ENCODE measurements at places on chromosomes 1 and 21. TPM values are rescaled to one million over a fixed set of nuclear protein-coding genes. Genes with fewer than 3 reads are reported as not detected.

DNA sequence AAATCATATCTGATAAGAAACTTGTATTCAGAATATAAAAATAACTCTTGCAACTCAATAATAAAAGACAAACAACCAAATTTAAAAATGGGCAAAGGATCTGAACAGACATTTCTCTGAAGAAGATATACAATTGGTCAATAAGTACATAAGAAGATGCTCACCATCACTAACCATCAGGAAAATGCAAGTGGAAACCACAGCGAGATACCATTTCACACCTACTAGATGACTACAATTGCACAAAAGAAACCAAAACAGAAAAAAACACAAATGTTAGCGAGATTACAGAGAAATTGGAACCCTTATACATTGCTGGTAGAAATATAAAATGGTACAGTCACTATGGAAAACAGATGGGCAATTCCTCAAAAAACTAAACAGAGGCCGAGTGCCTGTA is 11.5 kb upstream of the ZNF683 start:
- DNase-seq, result no peak

The LDLRAD1 gene
- not detected for total RNA-seq

DNA sequence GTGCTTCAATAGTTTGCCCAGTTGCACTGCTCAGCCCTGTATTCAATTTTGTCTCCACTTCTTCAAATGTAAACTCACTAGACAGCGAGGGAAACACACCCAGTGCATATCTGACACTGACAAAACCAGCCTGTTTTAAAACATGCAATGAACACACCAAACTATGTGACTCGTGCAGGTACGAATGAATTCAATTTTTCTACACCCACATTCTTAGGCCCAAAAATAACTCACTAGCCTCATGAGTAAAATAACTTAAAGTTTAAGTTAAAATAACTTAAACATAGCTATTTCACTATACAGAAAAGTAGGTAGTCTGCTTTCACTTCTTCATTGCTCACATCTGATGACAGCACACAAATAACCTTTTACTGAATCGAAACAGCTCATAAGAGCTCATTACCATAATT is 21.1 kb downstream of the TTC13 start:
- DNase-seq, result no peak

DNA sequence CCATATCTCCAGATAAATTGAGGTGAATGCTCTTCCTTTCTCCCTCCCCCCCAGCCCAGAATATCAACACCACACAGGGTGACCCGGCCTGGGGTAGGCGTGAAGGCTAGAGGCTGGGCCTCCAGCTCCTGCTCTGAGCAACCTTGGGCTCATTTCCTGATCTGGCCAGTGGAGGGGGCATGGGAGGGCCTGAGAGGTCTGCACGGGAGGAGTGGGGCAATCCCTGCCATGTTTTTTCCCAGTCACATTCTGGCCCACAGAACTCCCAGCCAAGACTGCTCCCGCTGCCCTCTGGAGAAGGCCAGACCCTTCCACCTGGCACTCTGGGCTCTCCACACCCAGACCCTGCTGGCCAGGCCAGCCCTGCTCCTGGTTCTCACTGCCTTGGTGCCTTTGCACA is 3.9 kb downstream of the CLDN19 start:
- DNase-seq, result peak; percentile 42

The CD244 gene
- total RNA-seq, result 0.68 TPM

DNA sequence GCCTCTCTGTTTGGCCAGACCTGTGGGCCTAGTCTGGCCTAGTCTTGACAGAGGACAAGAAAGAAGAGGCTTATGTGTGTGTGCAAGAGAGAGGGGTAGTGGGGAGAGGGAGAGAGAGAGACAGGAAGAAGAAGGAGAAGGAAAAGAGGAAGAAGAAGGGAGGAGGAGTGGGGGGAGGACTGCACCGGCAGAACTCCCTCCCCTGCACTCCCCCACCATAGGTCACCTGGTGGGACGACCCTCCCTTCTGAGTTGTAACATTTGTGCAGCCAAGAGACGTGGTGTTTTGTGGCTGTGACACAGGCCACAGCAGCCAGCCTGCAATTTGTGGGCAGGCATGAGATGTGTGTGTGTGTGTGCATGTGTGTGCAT is 4.3 kb downstream of the INAVA start:
- DNase-seq, result no peak

- DNase-seq, result no peak
Observed at GRCh38 chr1:1683104-1683905, 9.3 kb downstream of the SLC35E2B start.

GRCh38 chr1:8625981-8626898 is 191.2 kb downstream of the RERE start:
- DNase-seq, result no peak

DNA sequence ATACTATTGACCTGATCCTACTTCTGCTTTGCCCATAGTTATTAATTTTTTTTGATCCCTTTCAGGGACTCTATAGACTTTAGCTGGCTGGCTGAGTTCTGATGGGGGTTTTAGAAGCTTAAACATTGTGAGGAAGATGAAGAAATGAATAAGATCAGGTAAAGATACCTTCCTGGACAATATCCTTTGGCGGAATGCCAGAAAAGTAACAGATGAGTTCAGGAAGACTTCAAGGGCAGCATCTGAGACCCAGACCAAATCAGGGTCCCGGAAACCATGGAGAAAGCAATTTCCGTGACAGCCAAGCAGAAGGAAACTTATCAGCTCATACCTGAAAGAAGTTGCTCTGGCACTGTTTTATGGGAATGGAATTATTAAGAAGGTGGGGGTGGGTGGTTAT is 100.4 kb downstream of the XCL2 start:
- DNase-seq, result no peak

The TSTD1 gene
- 93.3 TPM for total RNA-seq

- DNase-seq, result no peak
Observed at GRCh38 chr1:207789792-207790787, 38.2 kb downstream of the CD46 start.

GRCh38 chr1:70358921-70359564 is 4.5 kb upstream of the ANKRD13C start:
- DNase-seq, result no peak

DNA sequence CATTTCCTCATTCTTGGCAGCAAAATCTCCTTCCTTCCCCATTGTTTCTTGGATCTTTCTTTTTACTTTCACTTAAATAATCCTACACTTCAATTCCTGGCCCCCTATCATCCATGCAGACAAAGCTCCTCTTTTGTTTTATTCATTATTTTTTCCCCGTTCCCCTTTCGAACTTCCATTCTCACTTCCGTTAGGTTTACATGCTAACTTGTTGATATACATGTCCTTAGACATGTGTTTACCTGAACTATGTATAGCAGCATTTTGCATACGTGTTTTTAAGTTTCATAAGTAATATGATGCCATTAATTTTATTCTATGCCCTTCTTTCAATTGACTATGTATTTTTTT is 67.0 kb upstream of the LYST start:
- DNase-seq, result no peak

The TMEM82 gene
- total RNA-seq, result not detected

The CDK11A gene
- 136 TPM for total RNA-seq

The SLC45A1 gene
- total RNA-seq, result 1.6 TPM

- DNase-seq, result no peak
Observed at GRCh38 chr1:198287916-198288315, 131.1 kb downstream of the NEK7 start.

DNA sequence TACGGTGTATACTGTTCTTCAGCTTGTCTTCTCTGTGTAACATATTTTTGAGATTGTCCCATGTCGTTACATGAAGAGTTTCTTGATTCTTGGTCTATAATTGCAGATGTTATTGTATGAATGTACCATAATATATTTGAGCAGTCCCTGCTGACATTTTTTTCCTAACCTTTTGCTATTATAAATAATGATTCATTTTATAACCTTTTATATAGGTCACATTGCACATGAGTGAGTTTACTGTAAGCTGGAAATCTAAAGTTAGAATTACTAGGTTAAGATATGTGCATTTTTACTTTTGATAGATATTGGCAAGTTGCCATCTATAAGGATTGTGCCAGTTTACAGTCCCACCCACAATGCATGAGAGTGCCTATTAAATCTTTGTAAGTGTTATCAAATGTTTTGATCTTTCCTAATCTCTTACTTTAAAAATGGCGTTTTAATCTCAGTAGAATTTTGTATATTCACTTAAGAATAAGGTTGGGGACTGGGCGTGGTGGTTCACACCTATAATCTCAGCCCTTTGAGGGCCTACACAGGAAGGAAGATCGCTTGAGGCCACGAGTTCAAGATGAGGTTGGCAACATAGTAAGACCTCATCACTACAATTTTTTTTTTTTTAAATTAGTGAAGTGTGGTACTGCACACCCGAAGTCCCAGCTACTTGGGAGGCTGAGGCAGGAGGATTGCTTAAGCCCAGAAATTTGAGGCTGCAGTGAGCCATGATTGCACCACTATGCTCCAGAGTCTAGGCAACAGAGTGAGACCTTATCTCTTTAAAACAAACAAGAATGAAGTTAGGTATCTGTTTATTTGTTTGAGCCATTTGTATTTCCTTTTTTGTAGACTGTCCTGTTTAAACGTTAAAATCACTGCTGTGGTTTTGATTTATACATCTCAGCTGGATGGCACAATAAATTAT is 36.5 kb downstream of the ZMYM1 start:
- DNase-seq, result no peak

DNA sequence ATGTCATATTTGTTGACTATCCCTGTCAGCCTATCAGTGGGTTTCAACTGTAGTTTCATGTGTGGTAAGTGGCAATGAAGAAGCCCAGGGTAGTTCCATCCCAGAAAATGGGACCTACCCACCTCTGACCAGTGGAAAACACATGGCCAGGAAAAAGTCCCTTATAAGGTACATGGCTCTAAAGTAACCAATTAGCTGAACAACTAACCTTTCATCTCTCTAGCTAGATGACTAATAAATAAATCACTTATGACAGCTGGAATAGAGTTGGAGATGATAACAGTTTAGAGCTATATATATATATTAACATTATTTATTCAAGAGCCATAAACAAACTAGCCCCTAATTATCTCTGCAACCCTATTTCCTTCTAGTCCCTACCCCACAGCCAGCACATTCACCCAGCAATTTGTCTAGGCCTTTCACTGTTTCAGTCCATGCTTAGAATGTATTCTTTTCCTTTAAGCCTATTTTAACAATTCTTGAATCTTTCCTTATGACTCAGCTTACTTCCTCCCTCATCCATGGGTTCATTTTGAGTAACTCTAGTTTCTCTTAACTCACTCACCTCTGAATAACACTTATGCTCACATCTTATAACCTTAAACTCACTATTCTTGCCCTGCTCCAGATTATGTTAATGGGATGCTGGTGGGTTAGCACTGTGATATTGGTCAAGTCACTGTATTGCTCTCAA is 83.7 kb downstream of the TNFSF18 start:
- no peak for DNase-seq

DNA sequence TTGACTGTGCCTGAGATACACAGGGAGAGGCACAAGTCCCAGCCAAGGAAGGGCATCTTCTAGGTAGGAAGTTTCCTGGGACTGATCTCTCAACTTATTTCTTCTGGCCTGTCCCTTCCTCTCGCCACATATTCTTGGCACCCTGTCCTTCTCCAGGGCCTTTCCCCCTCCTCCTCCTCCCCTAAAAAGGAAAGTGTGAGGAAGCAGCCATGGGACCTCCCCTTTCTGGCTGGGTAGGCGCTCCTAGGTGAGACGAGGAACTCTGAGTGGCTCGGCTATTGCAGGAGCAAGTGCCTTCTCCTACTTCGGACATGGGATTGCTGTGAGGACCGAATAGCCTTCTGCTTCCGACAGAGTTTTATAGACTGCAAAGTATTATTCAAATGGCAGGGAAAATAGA is 15.5 kb upstream of the MTARC2 start:
- DNase-seq, result no peak

- no peak for DNase-seq
Observed at GRCh38 chr1:204760757-204761156, 75.2 kb upstream of the LRRN2 start.

The P3H1 gene
- 13.1 TPM for total RNA-seq

The FMO1 gene
- 14.3 TPM for total RNA-seq

- no peak for DNase-seq
Observed at GRCh38 chr21:14741256-14741655, 195.1 kb upstream of the SAMSN1 start.

GRCh38 chr1:65539266-65540131 is 119.0 kb downstream of the LEPR start:
- no peak for DNase-seq

- DNase-seq, result no peak
Observed at GRCh38 chr1:92298213-92298572, 594 bp downstream of the GLMN start.

- no peak for DNase-seq
Observed at GRCh38 chr1:54798769-54799641, 2.1 kb downstream of the TTC22 start.

- DNase-seq, result no peak
Observed at GRCh38 chr1:31038360-31038759, 27.2 kb downstream of the PUM1 start.

GRCh38 chr1:209706622-209707021 is 2.0 kb downstream of the HSD11B1 start:
- no peak for DNase-seq

The IGSF21 gene
- total RNA-seq, result 0.68 TPM

- DNase-seq, result peak; percentile 88
Observed at GRCh38 chr1:13749543-13750341, 49.8 kb downstream of the PRDM2 start.

GRCh38 chr1:38721816-38722215 is 137.8 kb downstream of the RRAGC start:
- DNase-seq, result no peak

The PYHIN1 gene
- total RNA-seq, result not detected

DNA sequence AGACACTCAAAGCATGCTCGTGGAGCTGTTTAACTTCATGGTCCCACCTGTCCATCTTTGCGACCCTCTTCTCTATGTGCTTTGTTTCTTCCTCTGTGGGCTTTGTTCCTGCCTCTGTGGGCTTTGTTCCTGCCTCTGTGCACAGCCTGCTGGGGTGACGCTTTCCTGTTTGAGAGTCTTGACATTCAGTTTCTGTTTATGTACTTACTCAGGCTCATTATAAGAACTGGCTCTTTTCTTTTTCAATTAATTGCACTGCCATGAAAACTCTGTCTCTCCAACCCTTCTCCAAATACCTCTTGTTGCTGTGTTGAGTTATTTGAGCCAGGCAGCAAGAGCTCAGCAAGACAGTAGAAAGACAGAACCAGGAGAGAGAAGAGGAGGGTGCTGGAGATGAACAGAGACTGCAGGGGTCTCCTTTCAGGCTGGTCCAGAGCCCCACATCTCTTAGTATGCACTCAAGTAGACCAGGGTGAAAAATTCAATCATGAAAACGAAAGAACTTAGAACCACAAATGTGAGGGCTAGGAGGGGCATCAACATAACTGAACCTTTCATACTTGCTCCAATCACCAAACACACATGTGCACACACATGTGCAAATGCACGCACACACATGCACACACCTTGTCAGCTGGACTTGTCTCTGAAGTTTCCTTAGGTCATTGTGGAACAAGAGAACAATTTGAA is 88.3 kb upstream of the SGIP1 start:
- DNase-seq, result no peak

The DDOST gene
- total RNA-seq, result 122 TPM

The CR2 gene
- total RNA-seq, result not detected

The OMA1 gene
- total RNA-seq, result 25.9 TPM

The ZNF687 gene
- 23.6 TPM for total RNA-seq

The GLIS1 gene
- 0.62 TPM for total RNA-seq

DNA sequence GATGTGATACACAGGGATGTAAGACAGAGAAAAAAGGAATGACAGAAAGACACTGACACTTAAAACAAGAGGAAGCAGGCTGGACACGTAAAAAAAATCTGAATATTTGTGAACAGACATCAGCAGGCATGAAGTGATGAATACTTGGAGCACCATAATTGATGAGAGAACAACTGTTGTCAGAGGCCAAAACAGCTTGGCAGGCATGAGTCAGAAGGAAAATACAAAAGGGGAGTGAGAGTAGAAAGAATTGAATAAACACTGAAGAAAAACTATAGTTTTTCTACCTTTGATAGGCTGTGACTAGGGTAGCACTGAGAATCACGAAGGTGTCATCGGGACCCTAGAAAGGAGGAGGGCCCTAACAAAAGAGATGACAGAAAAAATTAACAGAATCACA is 21.6 kb upstream of the GUCA2A start:
- DNase-seq, result no peak

All from suprapubic skin (tissue), 4 donors.